Esophagus squamous epithelium (tissue), 5 donors: ENCODE measurements at places on chromosomes 6 and 20. TPM values are rescaled to one million over a fixed set of nuclear protein-coding genes. Genes with fewer than 3 reads are reported as not detected.

- no peak for DNase-seq
Observed at GRCh38 chr6:48144021-48144420, 33.0 kb upstream of the PTCHD4 start.

DNA sequence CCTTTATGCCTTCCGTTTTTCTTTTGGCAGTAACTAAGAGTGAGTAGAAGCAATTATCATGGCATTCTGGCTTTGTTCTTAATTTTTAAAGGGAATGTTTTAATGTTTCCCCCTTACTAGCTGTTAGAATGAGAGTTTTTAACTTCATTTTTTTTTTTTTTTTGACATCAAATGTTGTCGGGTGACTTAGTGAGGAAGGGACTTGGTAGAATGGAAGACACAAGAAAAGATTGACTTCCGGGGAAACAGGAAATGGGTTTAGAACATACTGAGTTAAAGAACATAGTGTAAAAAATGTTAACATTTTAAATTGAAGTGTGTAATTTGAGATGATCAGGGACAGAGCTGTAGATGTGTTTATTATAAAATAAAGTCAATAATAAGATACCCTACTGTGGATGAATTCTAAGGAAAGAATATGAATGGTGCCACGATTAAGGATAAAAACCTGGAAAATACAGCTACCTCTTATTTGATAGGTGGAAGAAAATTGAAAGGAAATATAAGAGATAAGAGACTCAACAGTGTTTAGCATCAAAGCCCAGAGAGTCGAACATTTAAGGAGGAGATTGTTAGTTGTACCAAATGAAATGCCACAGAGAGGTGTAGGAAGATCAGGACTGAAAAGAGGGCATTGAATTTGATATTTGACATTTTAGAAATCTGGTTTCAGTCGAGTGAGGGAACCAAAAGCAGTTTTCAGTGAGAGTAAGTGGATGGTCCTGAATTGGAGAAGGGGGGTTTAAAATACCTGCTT, 9.4 kb downstream of the HSF2 start:
- DNase-seq: no peak

- DNase-seq: no peak
Observed at GRCh38 chr6:150076196-150076893, 7.4 kb upstream of the ULBP3 start.

DNA sequence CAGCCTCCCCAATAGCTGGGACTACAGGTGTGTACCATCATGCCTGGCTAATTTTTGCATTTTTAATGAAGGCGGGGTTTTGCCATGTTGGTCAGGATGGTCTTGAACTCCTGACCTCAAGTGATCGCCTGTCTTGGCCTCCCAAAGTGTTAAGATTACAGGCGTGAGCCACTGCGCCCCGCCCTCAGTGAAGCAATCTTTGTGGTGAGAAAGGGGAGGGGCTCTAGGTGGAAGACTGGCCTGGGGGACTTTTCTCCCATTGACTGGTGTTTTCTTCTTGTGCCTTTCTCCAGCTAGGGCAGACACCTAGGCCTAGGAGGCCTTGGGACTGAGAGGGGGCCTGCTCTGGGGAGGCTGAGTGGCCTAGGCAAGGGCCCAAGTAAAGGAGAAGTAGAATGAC, 84.1 kb downstream of the DNAAF9 start:
- DNase-seq: no peak

- DNase-seq: no peak
Observed at GRCh38 chr6:80623066-80623815, 516.8 kb downstream of the BCKDHB start.

DNA sequence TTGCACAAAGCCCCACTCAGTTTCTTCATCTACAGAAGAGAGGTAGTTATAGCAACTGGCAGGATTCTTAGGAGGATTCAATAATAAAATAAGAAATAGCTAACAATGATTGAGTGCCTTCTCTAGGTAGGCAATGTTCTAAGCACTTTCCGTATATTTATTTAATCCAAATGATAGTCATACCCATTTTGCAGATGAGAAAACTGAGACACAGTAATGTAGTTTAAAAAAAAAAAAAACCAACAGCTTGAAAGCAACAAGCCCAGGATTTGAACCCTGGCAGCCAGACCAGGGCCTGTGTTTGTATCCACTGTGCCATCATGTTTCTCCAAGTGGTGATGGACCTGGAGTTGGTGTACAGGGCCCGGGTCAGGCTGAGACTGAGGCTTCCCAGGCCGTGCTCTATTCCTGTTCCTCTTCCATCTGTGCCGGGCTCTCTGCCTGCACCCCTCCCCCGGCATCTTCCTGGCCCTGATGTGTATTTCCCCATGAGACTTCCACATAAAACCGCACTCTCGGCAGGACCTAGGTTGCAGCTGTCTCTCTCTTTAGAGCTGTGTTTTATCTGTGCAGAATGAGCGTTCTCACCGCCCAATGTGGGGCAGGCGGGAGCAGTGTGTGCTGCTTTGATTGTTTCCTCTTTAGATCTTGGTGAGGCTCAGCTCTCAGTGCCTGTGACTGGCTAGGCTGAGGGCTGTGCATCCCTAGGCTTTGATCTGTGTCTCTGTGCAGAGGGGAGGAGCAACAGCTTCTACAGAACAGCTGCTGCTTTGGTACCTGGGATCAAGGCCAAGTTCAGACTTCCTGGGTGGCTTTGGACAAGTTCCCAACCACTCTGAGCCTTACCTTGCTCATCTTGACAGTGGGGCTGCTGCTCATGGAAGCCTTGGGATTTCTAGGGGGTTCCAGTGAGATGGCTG, 49.5 kb downstream of the TOX2 start:
- no peak for DNase-seq

DNA sequence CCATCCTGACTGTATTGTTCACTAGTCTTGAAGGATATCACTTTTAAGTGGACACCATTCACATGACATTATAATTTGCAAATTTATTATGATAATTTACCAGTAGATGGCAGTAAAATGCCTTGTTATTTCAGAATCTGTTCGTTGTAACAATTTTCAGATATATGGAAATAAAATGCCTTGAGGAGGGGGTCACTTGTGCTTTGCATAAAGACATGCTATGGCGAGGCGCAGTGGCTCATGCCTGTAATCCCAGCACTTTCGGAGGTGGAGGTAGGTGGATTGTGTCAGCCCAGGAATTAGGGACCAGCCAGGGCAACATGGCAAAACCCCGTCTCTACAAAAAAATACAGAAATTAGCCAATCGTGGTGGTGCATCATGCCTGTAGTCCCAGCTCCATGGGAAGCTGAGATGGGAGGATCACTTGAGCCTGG, 9.0 kb upstream of the NCOA6 start:
- no peak for DNase-seq

Gene RBM24
- total RNA-seq: 0.62 TPM

Gene TMEM74B
- total RNA-seq: 1.1 TPM

Gene SOX18
- 1.3 TPM for total RNA-seq

Gene CHMP4B
- 147 TPM for total RNA-seq

Gene LRFN2
- total RNA-seq: 2.2 TPM

Gene TSHZ2
- 4.7 TPM for total RNA-seq
